ENCODE measurements at places on chromosomes 7 and 10.
A peak's percentile ranks its signal among the peaks of the same experiment; 100 is the strongest.

GRCh38 chr10:50504389-50504788, 119.4 kb downstream of the SGMS1 start:
- no peak for DNase-seq

DNA sequence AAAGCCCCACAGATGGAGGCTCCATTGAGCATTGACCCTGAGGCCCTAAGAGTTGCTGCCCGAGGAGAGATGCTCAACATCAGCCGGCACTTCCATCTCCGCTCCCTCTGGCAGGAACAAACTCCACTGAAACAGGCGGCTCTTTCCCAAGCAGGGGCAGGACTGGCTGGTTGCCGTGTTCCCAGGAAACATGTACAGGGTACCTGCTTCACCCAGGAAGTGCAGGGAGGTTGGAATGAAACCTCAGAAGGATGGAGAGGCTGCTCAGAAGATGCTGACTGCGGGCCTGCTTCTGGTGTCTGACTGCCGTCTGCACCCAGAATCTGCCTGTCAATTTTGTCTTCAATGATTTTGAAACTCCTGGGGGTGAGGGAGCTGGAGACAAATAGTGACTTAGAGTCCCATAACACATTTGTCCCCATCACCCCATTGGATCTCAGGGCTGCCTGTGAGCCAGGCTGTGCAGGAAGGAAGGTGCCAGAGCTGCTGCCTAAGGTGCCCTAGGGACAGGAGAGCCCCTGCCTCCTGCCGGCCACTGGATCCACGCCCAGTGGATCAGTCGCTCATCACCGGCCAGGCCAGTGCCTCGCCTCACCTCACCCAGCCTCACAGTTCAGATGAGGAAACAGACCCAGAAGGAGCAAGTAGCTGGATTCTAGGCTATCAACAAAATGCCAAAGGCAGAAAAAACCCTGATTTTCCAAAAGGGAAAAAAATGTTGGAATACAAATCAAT, 237.3 kb downstream of the PTPRN2 start:
- DNase-seq: peak; percentile 43

DNA sequence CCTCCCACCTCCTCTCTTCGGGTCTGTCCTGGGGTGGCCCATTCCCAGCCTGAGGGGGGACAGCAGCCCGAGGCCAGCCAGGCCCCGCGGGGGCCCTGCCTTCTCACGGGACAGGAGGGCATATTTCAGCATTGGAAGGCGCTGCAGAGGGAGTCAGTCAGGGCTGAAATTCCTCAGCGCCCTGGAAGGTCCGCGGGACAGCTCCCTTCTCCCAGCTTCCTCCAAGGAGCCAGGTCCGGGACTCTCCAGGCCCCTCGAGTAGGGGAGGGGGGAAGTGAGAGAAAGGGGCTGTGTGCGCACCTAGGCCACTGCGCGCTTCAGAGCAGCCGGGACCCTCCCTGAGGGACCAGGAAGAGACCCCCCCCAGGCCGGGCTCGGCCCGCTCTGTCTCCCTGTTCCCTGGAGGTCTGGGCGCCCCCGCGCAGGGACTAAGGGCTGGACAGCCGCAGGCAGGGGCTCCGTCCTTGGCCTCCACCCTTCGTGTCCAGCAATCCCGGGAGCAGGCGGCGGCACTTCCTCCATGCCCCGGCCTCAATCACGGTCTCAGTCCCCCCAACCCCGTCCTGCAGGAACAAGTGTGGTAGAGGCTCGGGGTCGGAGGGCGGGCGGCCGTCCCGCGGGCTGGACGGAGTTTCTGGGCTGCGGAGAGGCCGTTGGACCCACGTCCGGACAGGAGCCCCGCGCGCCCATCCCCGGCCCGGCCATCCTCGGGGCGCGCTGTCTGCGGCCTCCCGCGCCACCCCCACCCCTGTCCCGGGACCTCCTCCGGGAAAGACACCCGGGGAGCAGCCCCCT, 6.0 kb upstream of the ELFN1 start:
- peak; percentile 68 for DNase-seq

DNA sequence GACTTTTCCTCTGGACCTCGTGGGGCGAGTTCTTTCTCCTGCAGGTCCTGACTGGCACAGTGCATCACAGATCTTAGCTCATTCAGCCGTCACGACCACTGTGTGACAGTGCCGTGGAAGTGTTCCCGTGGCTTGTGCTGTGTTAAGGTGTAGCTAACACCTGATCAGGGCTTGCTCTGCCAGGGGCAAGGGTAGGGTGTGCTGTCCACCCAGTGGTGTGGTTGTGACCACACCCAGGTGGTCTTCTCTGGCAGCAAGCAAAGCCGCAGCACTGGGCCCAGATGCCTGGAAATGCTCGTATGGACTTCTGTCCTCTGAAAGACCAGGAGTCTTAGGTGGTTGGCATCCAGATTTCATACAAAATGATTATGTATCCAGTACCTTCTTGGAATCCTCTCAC, 86.2 kb downstream of the GLRX3 start:
- DNase-seq: no peak

GRCh38 chr10:63699785-63700613, 178.8 kb downstream of the REEP3 start:
- DNase-seq: no peak

DNA sequence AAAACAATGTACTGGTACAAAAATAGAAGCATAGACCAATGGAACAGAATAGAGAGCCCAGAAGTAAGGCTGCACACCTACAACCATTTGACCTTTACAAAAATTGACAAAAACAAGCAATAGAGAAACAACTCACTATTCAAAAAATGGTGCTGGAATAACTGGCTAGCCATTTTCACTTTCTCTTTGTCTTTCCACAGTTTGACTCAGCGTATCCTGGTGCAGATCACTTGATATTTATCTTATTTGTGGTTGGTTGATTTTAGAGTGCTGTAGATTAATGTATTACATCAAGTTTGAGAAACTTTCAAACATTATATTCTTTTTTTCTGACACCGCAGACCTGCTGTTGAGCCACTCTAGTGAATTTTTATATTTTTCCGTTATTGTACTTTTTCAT, 381.4 kb downstream of the DGKB start:
- no peak for DNase-seq

GRCh38 chr7:39383136-39383535, 183.1 kb upstream of the YAE1 start:
- no peak for DNase-seq

DNA sequence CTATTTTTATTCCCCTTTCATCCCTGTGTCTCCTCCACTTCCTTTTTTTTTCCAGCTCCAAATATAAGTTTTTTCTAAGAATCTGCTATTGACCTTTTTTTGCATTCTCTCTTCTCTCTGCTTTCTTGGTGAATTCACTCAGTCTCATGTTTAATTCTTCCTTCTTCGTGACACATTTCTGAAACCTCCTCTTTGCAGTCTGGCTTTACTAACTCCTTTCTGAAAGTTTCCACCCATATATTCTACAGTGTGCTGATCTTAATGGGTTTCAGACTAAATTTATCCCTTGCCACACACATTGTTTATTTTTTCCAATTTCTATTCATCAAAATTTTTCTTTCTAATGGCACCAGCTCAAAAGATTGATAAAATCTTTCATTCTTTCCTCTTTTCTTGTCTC, 47.8 kb upstream of the CALD1 start:
- no peak for DNase-seq

- no peak for DNase-seq
These were observed 48.6 kb downstream of the ARHGAP21 start for GRCh38 chr10:24674892-24675632.

- no peak for DNase-seq
These were observed 50.9 kb downstream of the CCDC3 start for GRCh38 chr10:12950583-12951128.

- DNase-seq: no peak
These were observed 8.3 kb upstream of the ZC3HAV1L start for GRCh38 chr7:139043823-139044812.

Measured in kidney (tissue), 22 donors.